ENCODE measurements at places on chromosomes 12 and 14.

- no peak for DNase-seq
Measured at GRCh38 chr12:58533652-58534051, 386.7 kb downstream of the LRIG3 start.

- no peak for DNase-seq
Measured at GRCh38 chr14:76430017-76430416, 54.1 kb downstream of the ESRRB start.

- DNase-seq = no peak
Measured at GRCh38 chr12:100566887-100567637, 6.4 kb upstream of the GAS2L3 start.

DNA sequence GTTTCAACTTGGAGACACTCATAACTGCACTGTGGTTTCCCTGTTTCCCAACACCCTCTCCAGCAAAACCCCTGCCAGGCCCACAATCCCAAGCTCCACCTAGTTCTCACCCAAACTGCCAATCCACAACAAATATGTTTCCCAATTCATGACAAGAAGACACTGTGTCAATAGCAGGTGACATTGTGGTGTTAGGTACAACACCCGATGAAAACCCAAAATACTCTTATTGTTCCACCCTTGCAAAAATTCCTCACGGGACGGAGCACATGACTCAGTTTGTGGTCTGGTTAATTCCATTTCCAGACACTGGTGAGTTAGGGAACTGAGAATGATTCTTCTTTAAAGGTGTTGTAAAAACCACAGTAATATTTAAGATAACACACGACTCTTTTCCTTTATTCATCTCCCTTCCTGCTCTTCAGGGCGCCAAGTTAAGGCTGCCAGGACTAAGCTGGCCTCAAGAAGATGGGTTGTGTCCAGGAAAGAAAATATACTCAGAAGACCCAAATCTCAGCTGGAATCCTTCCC lies 735.5 kb downstream of the MED13L start:
- peak; percentile 2 for DNase-seq

DNA sequence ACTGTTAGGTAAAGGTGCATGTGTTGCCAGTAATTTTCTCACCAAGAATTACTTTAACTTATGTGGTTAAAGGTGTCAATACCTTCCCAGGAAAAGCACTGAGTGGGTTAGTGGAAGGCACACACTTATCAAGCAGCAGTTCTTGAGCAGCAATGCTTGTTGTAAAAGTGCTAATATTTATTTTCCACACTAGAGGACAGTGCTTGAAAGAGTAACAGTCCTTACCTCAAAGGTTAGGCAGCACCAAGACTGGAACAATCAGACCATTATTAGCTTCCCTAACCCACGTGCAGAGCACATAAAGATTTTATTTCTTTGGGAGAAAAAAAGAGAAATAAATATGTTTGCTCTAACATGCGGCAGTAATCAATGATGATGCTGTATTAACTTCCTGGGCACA lies 48.8 kb upstream of the KRR1 start:
- DNase-seq = no peak

GRCh38 chr12:119176267-119177055 lies 2.3 kb upstream of the HSPB8 start:
- DNase-seq = peak; percentile 57

Data from fibroblast of skin of left biceps (primary cell).